ENCODE measurements at places on chromosomes 16 and 17.

GRCh38 chr16:54194334-54194743 is 92.2 kb downstream of the IRX3 start:
- DNase-seq = peak; percentile 89

GRCh38 chr17:78598013-78598471 is 20.8 kb upstream of the DNAH17 start:
- DNase-seq = no peak

DNA sequence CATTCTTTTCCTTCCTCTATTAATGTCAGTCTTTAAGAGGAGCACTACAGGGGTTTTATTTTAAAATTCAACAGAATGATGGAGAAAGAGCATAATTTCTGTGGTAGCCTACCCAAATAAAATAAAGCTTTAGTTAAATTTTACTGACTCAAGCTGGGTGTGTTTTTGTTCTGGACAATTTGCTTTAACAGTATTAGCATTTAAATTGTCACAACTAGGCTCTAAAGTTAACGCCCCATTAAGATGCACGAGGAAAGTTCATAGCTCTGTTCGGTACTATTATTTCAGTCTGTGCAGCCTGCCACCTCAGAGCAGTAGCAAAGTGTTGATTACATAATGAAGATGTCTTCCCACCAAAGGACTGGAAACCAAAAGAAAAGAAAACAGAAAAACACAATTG is 52.0 kb downstream of the CDK12 start:
- no peak for DNase-seq

DNA sequence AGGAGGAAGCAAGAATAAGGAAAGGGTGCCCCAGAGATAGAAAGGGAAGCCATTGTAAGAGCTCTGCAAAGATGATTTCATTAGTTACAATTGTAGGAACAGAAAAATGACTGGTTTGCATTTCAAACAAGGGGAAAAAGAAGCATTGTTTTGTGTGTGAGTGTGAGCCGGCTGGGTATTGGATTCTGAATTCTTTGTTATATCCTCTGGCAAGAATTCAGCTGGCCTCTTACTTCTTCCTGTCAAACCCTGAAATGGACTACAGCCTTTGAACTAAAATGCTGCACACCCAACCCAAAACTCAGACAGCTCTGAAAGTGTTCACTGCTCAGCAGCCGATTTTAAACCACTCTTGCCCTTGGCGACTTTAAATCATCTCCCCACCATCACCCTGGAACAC is 461.3 kb downstream of the PMP22 start:
- DNase-seq = no peak

GRCh38 chr17:28030386-28030785 is 12.1 kb upstream of the NLK start:
- no peak for DNase-seq

DNA sequence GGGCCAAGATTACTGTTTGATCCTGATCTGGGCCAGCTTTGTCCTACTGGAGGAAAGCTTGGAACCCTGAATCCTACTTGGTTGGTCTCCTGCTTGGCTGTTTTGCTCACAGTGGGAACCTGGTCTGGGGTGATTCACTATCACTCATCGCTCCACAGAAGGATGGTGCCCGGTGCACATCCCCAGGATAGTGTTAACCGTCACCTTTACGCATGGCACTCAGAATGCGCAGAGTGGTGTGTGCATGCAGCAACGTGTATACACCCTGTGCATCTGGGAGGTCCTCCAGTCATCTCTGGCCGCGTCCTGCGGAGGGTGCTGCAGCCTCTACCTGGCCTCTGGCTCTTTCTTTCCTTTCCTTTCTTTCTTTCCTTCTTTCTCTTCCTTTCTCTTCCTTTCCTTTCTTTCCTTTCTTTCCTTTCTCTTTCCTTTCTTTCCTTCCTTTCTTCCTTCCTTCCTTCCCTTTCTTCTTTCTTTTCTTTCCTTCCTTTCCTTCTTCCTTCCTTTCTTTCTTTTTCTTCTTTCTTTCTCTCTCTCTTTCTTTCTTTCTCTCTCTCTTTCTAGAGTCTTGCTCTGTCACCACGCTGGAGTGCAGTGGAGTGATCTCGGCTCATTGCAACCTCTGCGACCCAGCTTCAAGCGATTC is 13.1 kb downstream of the SOCS3 start:
- DNase-seq = no peak

DNA sequence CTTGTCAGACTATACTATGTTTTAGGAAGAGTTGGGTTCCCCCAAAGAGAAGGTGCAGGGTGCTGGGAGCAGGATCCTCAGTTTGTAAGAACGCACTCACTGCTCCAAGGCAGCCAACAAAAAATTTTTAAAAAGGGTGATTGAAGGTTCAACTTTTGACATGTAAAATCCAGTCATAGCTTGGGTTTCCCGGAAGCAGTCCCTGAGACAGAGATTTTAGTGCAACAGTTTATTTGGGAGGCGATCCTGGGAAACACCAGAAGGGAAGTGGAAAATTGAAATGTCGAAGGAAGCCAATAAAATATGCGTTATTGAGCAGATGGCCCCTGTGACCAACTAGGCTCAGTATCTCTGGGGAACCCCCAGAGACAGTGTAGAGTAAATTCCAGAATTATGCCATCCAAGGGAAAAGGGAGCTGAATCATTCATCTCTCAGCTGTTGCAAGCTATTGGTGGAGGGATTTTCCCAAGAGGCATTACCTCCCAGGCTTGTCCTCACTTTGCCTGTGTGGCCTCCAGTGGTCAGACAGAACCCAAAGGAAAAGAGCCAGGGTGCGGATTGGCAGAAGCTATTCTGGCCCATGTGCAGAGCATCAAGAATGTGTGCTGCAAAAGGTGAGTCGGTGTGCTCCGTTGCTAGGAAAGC is 72.9 kb downstream of the HS3ST3B1 start:
- DNase-seq = no peak

DNA sequence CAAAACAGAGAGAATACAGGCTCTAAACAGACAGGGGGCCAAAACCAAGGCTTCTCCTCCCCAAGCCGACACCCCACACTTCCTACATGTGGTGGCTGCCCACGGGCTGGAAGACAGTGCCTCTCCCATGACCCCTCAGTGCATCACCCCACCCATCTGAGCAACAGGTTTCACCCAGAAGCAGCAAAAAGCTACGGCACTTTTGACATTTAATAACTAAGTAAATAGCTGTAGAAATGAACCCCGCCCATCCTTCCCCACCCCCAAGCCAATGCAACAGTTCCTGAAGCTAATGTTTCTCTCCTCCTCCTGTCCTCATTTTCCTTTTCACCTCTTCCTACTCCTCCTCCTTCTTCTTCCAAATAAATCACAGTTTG is 9.9 kb upstream of the SOX9 start:
- DNase-seq = no peak

GRCh38 chr17:28547623-28548416 is 4.6 kb downstream of the UNC119 start:
- DNase-seq = peak; percentile 80

- no peak for DNase-seq
Observed at GRCh38 chr16:69906838-69907401, 44.2 kb upstream of the CLEC18A start.

DNA sequence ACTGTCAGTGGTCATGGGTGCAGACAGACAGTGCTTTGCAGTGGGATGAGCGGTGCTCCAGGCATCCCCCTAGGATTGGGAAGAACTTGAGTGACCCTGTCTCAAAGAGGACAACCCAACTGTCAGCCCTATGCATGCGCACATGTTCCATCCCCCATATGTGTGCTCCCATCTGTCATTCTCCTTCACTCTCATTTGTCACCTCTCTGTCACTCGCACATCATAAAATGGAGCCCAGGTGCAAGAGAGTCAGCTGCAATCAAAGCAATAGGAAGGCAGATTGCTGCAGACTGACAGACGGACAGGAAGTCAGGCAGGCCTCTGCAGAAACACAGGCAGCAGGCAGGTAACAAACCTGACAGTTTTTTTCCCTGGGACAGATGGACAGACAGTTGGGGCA is 101.8 kb upstream of the CCL1 start:
- DNase-seq = no peak

GRCh38 chr17:19305256-19305655 is 57.3 kb downstream of the B9D1 start:
- no peak for DNase-seq

GRCh38 chr17:46108120-46108519 is 85.1 kb downstream of the KANSL1 start:
- no peak for DNase-seq

- no peak for DNase-seq
Observed at GRCh38 chr16:31010585-31011325, at the start of gene STX1B. Gene STX1B, minus strand, starts transcription at chr16:31010638. Its CDS starts 242 bp downstream, at chr16:31010396.

GRCh38 chr16:88602091-88602490 is 31.9 kb downstream of the ZC3H18 start:
- DNase-seq = no peak

DNA sequence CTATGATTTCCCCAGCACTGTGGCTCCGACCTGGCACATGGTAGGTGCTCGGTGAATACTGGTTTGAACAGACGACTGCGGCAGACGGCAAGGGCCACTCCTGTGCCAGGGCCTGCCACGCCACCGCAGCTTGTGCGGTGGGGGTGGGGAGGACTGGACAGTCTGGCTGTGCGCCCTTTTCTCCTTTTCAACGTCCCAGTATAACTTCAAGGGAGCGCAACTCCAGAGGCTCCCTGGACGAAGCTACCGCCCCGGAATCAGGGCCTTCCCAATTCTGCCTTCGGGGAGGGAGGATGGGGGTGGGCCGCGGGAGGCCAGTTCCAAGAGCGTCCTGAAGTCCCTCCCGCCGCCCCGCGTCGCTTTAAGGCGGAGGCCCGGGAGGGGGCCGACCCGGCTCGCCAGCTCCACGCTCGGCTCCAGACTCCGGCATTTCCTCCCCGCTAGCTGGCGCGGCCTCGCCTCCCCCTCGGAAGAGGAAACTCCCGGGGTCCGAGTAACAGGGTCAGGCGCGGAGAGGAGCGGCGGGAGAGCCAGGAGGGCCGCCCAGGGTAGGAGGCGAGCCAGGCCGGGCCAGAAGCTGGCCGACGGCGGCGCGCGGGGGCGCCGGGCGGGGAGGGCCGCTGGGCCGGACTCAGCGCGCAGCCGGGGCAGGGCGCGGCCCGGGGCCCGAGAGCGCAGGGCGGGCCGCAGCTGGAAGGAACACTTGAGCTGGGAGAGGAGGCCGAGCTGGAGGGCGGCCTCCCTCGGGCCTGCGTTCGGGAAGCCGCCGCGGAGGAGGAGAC is at the start of gene ITPRIPL2:
Gene ITPRIPL2, plus strand, starts transcription at position 388 of the 782 bp plus-strand sequence. CDS start 498 bp downstream, outside the sequence.
- DNase-seq = peak; percentile 88

GRCh38 chr16:1070084-1070863 is 2.3 kb upstream of the SSTR5 start:
- DNase-seq = no peak

DNA sequence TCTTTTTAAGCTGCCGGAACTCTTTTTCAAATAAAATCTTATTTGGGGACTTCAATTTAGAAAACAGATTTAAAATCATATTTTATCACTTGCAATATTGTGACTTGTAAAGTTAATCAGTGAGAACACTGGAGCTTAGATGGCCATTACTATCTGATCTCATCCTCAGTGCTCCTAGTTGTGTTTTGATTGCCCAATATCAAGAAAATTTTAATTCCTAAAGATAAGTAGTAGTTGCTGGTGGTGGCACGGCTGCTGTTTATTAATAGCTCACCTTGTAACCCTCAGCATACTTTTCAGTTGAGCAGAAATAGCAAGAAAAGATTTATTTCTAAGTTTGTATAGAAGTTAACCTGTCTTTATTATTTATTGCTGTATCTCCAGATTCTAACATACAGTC is 124.0 kb downstream of the NLK start:
- no peak for DNase-seq

- DNase-seq = no peak
Observed at GRCh38 chr17:36791150-36791941, 145.9 kb upstream of the LHX1 start.

- no peak for DNase-seq
Observed at GRCh38 chr17:44024853-44025252, 10.1 kb upstream of the TMEM101 start.

- DNase-seq = no peak
Observed at GRCh38 chr16:26857371-26857770, 209.4 kb upstream of the C16orf82 start.

DNA sequence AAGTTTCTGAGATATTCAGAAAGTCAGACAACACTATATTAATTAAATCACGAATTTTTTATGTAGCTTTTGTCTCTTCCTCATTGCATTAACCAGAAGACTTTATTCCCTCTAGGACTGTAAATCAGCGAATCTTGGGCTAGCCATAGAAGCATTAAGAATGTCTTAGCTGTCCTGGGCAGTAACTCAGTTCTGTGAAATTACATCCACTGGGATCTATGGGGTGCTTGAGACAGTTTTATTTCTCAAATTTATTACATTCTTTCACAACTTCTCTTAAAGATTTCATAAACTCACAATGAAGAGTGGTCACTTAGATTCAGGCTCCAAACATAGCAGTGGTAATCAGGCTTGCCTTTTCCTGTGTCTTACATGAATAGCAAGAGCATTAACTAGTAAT is 1153.4 kb downstream of the CDH8 start:
- no peak for DNase-seq

GRCh38 chr17:539066-539465 is 175.6 kb downstream of the VPS53 start:
- DNase-seq = no peak

DNA sequence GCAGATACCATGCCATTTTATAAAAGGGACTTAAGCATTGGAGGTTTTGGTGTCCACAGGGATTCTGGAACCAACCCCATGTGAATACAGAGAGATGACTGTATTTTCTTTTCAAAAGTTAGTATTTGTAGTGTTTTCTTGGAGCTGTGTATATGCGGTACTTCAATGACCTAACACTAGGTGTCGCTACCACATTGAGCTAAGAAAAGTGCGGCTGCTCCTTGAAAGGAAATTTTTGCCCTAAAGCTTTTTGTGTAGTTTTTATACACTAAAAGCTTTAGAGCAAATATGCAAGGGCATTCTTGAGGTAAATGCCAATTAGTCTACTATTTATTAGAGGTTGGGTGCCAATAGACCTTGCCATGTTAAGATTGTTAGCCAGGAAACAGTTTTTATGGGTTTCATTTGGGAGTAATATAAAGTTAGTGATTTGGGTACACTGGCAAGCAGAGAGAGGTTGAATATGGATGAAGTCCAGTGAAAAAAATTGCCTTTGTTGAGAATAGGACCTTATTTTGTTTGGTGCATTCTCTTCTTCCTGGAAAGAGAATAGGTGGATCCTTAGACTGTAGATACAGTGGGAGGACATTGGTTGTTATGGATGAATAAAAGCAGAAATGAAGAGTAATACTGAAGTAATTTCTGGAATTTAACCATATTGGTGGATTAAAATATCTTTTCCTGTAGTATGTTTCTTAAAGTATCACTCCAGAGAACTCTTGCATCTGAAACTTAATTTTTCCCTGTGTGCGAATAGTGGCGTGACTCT is 43.3 kb downstream of the BCAS3 start:
- no peak for DNase-seq

DNA sequence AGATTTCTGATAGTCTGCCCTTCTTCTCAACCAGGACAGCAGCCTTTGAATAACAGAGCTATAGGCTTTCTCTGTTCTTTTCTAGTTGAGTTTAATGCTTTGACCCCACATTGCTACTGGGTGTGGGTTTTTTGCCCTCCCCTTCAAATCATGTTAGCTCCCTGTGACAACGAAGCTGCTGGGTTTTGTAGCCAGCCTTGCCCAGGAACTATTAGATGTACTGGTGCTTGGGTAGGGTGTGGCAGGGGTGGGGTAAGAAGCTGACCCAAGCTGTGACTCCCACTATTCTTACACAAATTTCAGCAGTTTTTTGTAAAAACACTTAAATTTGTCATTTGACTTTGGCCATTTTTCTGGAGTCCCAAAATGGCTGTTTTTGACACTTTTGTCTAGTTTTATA is 69.7 kb downstream of the NLK start:
- no peak for DNase-seq

GRCh38 chr17:38674749-38675615 is at the start of gene EPOP:
Gene EPOP, minus strand, starts transcription at chr17:38674957. Its CDS starts 462 bp downstream, at chr17:38674495.
- DNase-seq = peak; percentile 85

All from breast epithelium (tissue), 4 donors.